Endothelial cell of umbilical vein (primary cell): ENCODE measurements at places on chromosomes 12 and 14. TPM values are rescaled to one million over a fixed set of nuclear protein-coding genes. Genes with fewer than 3 reads are reported as not detected.

- no peaks in the 10 kb centered on the region for H3K36me3 ChIP-seq
- no peaks in the 10 kb centered on the region for H3K4me1 ChIP-seq
- no peak overlapping the region for H3K4me3 ChIP-seq
- DNase-seq: no peak
- H3K27me3 ChIP-seq: no peaks in the 10 kb centered on the region
Observed at GRCh38 chr12:75087654-75088053, 122.0 kb downstream of the KCNC2 start.

- H3K4me3 ChIP-seq: no peak overlapping the region
- no peaks in the 10 kb centered on the region for H3K27me3 ChIP-seq
- no peaks in the 10 kb centered on the region for H3K36me3 ChIP-seq
Observed at GRCh38 chr12:75452675-75453330, 27.8 kb upstream of the GLIPR1 start.

DNA sequence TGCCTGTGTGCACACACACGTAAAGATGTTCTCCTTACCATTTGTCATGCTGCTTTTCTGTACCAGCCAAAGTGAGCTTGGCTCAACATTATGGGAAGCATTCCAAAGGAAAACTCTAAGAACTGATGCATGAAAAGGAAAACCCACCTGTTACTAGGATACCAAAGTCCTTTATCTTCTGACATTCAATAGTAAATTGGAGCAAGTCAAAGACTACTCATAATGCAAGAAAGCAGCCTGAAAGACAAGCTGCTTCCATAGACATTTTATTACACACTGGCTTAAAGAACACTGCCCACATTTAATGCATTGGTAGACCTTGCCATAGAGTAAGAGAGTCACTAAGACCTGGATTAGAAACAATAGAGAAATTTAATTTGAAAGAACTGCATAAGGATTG, 159.0 kb downstream of the LRIG3 start:
- no peaks in the 10 kb centered on the region for H3K36me3 ChIP-seq
- H3K27me3 ChIP-seq: no peaks in the 10 kb centered on the region
- no peak overlapping the region for H3K4me3 ChIP-seq
- no peak overlapping the region for H3K27ac ChIP-seq
- DNase-seq: no peak

DNA sequence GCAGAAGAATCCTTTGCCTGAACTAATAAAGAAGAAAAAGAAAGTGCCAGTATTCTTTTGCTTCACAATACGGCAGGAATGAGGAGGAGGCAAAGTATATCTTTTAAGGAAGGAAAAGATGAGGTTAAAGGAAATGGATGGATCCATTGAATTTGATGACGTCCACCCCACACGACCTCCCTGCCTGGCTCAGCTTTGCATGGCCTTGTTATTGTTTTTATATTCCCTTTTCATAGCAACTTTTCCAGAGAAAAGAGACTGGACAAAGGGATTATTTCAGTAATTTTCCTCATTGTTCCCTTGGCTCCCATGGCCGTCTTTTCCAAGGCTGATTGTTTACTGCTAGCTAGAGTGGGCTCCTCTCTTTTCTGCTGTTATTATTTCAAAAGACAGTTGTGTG, 123.2 kb upstream of the SEL1L start:
- no peak overlapping the region for H3K27ac ChIP-seq
- no peaks in the 10 kb centered on the region for H3K4me1 ChIP-seq
- H3K27me3 ChIP-seq: no peaks in the 10 kb centered on the region
- no peaks in the 10 kb centered on the region for H3K36me3 ChIP-seq
- no peak overlapping the region for H3K4me3 ChIP-seq

DNA sequence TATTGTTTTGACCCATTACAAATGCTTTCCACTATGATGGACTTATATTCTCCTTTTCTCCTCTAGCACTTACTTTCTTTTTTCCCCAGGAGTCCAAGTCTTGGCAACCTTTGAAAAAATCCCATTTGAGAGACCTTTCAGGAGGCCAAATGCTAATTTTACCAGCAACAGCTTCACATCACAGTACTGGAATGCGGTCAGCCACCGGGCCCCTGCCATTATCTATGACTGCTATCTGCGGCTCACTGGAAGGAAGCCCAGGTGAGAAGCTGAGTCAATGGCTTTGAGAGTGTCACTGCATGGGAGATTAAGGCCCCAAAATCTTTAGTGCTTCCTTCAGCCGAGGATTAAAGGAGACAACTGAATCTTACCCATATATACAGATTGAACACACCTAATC, 64.2 kb downstream of the ERGIC2 start:
- H3K27ac ChIP-seq: no peak overlapping the region
- H3K27me3 ChIP-seq: no peaks in the 10 kb centered on the region
- H3K4me3 ChIP-seq: no peak overlapping the region
- H3K4me1 ChIP-seq: peaks cover 17% of the 10 kb centered on the region
- peaks cover 8% of the 10 kb centered on the region for H3K36me3 ChIP-seq
- no peak for DNase-seq

DNA sequence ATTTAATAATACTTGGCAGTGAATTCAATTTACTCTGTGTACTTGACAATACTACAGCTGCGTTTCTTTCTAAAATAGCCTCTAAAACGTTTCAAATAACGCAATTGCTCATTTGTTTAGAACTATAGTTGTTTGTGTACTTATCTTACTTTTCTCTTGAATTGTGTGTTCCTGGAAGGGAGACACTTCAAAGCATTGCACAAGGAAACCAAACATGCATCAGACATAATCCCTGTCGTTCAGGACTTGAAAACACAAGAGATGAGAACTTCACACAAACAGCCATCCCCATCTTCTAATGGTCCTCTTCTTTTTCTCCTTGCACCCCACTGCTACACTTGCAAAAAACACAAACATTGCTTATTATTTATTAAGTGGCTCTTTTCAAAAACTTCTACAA, 38.5 kb downstream of the PTGER2 start:
- no peak overlapping the region for H3K4me3 ChIP-seq
- H3K36me3 ChIP-seq: no peaks in the 10 kb centered on the region
- H3K27me3 ChIP-seq: peaks cover 21% of the 10 kb centered on the region
- no peaks in the 10 kb centered on the region for H3K4me1 ChIP-seq
- H3K27ac ChIP-seq: no peak overlapping the region

Gene PPFIA2
- total RNA-seq: not detected in 2 replicates

Gene GLI1
- total RNA-seq: 0.29 and 1.1 TPM in 2 replicates

Gene OLR1
- total RNA-seq: not detected in 2 replicates

Gene OTUB2
- total RNA-seq: 1.1 and 1.6 TPM in 2 replicates
